ENCODE measurements at places on chromosomes 12 and 14. TPM values are rescaled to one million over a fixed set of nuclear protein-coding genes. Genes with fewer than 3 reads are reported as not detected.

TAS2R9 gene
- total RNA-seq = not detected

PIANP gene
- 0.37 TPM for total RNA-seq

- no peaks in the 10 kb centered on the region for H3K4me1 ChIP-seq
- H3K27me3 ChIP-seq = peaks cover 5% of the 10 kb centered on the region
- DNase-seq = no peak
- no peak overlapping the region for H3K27ac ChIP-seq
These were observed 26.6 kb upstream of the GTF2A1 start for GRCh38 chr14:81247271-81247766.

- no peak for DNase-seq
- H3K36me3 ChIP-seq = no peaks in the 10 kb centered on the region
- H3K27ac ChIP-seq = no peak overlapping the region
- peaks cover 5% of the 10 kb centered on the region for H3K27me3 ChIP-seq
- H3K4me1 ChIP-seq = no peaks in the 10 kb centered on the region
- H3K4me3 ChIP-seq = no peak overlapping the region
These were observed 980 bp upstream of the RNASE8 start for GRCh38 chr14:21056520-21057163.

DNA sequence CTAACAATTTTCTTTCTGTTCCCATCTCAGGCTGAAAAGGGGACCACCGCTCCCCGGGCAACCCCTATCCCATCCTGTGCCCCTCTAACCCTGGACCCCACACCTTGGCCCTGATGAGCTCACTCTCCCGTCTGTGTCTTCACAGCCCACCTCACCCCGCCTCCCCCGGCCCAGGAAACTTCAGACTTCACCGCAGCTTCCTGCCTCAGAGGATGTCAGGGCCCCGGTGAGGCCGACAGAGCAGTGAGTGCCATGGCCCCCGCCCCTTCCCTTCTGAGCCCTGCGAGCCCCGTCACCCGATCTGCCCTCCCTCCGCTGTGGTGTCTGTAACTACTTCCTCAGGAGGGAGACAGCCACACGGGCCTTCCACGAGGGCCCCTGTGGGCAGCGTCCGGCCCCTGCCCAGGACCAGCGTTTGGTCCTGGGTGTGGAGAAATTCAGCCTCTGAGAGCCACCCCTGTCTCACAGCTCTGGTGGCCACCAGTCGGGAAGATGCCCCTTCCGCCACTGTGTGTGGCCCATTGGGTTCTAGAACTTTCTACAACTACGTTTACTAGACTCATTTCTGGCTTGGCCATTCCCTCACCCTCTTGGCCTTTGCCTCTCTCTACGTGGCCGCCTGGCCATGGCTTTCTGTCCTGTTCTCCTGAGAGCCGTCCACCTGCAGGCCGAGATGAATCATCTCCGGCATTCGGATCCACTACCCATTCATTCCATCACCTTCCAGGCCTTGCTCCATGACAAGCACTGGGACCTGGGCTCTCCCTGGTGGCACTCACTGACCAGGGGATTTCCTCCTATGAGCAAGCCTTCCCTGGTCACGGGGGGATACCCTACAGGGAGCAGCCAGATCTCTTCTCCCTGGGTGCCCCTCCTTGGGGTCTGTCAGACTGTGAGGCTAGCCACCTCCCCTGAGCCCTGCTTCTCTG is 3.4 kb downstream of the RHOF start:
- H3K4me1 ChIP-seq = peaks cover 71% of the 10 kb centered on the region
- peak overlapping the region; percentile 98 for H3K27ac ChIP-seq
- H3K27me3 ChIP-seq = no peaks in the 10 kb centered on the region
- peaks cover 56% of the 10 kb centered on the region for H3K36me3 ChIP-seq
- peak overlapping the region; percentile 83 for H3K4me3 ChIP-seq
